Left cardiac atrium (tissue), 4 donors: ENCODE measurements at places on chromosomes 16 and 17. TPM values are rescaled to one million over a fixed set of nuclear protein-coding genes. Genes with fewer than 3 reads are reported as not detected.
A peak's percentile ranks its signal among the peaks of the same experiment; 100 is the strongest.

Gene SAMD14
- total RNA-seq = 1.6 TPM

Gene ROGDI
- total RNA-seq = 54.5 TPM

GRCh38 chr17:57553991-57554825 is 190.9 kb downstream of the CCDC182 start:
- DNase-seq = no peak

GRCh38 chr16:81873843-81874752 is 95.0 kb downstream of the PLCG2 start:
- peak; percentile 48 for DNase-seq

- no peak for DNase-seq
Observed at GRCh38 chr16:11964761-11965551, at the start of gene TNFRSF17. Gene TNFRSF17 (plus strand): TSS chr16:11965210. CDS start chr16:11965325, 115 bp downstream.

Gene ZFP3
- total RNA-seq = 8.6 TPM

- no peak for DNase-seq
Observed at GRCh38 chr16:35574454-35575431, 2115.3 kb downstream of the TP53TG3F start.

GRCh38 chr17:49069585-49070273 is 62.8 kb upstream of the B4GALNT2 start:
- DNase-seq = no peak

Gene KRT14
- total RNA-seq = 0.41 TPM

Gene CACNA1H
- total RNA-seq = 6.0 TPM

DNA sequence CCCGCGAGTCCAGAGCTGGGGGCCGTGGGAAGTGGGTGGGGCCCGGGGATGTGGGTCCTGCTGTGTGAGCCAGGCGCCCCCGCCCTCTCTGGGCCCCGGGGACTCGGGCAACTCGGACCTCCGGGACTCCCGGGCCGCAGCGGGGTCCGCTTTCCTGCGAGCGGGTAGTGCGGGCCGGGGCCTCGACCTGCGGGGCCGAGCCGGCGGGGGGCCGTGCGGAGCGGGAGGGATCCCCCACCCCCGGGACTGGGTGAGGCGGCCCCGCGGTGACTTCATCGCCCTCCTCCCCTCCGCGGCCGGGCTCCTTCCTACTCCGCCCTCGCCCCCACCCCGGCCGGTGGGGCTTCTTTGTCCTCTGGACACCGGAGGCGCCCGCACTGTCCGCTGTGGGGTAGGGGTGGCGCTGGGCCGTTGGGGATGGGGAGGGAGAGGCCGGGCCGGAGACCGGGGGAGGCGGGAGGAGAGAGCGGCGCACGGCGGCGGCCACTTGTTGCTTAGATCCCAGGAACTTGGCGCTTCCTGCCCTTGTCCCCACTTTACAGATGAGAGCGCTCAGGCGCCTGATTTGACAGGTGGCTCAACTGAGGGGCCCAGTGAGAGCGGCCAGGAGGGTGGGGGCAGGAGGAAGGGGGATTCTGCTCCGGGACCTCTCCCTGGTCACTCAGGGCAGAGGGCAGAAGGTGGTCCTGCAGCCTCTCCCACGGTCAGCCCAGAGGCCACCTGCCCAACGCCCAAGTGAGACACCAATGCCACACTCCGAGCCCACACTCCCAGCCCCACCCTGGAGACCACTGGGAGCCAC is 874 bp downstream of the CMTM3 start:
- peak; percentile 80 for DNase-seq

GRCh38 chr16:88610080-88610479 is 28.3 kb upstream of the IL17C start:
- DNase-seq = no peak

Gene PTX4
- 0.21 TPM for total RNA-seq

GRCh38 chr16:75138636-75139035 is 9.7 kb upstream of the ZFP1 start:
- no peak for DNase-seq

Gene TNFRSF13B
- not detected for total RNA-seq

DNA sequence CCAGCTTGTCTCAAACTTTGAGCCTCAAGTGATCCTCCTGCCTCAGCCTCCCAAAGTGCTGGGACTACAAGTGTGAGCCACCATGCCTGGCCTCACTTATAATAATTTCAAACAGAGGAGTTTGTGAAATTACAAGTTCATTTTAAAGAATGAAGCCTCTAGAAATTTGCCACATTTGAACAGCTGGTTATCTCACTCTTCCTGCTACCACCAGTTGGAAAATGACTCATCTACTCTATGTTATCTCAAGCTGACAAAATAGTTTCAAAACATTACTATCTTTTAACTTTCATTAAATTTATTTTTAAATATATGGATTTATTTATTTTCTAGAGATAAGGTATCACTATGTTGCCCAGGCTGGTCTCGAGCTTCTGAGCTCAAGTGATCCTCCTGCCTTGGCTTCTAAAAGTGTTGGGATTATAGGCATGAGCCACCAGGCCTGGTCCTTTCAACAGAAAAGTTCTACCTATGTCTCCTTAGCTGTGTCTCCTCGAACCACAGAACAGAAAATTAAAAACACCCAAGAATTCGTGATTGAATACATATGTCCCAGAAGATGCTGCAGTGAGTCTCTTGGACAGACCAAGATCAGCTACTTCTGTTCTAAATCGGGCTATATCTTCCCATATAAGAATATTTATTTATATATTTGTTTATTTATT is 47.6 kb downstream of the MYH13 start:
- DNase-seq = no peak

- DNase-seq = no peak
Observed at GRCh38 chr17:59830846-59831486, 61.8 kb downstream of the TUBD1 start.

DNA sequence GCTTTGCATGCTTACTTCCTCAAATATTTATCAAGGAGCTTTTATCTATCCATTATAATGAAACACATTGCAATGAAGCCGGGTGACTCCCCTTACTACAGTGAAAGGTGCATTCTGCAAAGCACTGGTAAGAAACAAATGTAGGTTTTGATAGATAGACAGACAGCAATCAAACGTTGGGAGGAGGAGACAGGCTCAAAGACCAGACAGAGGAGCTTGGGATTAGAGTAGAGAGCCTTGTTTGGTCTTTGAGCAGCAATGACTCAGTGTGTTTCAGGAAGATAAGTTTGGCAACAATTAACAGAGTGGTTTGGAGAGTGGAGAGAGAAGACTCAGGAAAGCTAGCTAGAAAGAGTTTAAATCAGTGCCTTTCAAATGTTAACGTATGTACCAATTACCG is 68.8 kb downstream of the ZNF18 start:
- no peak for DNase-seq

- DNase-seq = no peak
Observed at GRCh38 chr17:76841776-76842405, 26.3 kb upstream of the MGAT5B start.

Gene SLC4A1
- 0.63 TPM for total RNA-seq

GRCh38 chr17:75476752-75477489 is 20.5 kb downstream of the TMEM94 start:
- no peak for DNase-seq

Gene ATP2C2
- total RNA-seq = not detected

Gene FAM171A2
- total RNA-seq = 2.4 TPM

GRCh38 chr17:72518753-72519597 is 398.2 kb downstream of the SOX9 start:
- no peak for DNase-seq

Gene CCDC200
- total RNA-seq = not detected

GRCh38 chr16:71564335-71564967 is 12.4 kb downstream of the TAT start:
- no peak for DNase-seq

GRCh38 chr17:45640141-45640850 is 143.8 kb upstream of the CRHR1 start:
- peak; percentile 70 for DNase-seq
